ENCODE measurements at places on chromosomes 16 and 17. TPM values are rescaled to one million over a fixed set of nuclear protein-coding genes. Genes with fewer than 3 reads are reported as not detected.

Gene KRT28
- total RNA-seq = not detected

GRCh38 chr17:64385187-64386083 lies 5.2 kb downstream of the PECAM1 start:
- DNase-seq = peak; percentile 82

GRCh38 chr17:80869481-80870145 lies 122.0 kb upstream of the CHMP6 start:
- DNase-seq = no peak

GRCh38 chr17:76506408-76507345 lies 5.5 kb upstream of the RHBDF2 start:
- peak; percentile 90 for DNase-seq

DNA sequence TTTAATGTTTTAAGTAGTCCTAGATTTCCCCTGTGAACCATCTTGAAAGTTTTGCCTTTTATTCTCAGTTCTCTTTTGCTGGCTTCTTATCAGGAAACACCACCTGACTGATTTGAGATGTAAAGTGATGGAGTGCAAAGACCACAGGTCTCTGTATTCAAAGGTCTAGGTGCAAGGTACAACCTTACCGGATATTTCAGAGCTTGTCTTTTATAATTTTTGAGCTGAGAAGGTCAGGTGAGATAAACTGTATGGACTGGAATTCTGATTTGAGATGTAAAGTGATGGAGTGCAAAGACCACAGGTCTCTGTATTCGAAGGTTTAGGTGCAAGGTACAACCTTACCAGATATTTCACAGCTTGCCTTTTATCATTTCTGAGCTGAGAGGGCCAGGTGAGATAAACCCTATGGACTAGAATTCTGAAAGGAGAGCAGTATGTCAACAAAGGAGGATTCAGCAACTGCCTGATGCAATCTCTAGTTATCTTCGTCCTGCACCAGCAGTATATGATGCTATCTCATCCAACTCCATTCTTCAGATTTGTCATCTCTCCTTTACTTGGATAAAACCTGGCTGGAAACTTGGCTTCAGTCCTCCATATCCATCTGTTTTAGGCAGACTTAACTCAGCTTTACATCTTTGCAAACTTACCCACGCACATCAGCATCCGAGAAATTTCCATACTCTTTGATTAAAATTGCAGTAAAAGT lies 64.3 kb downstream of the CENPV start:
- no peak for DNase-seq

Measured in right atrium auricular region (tissue), 2 donors.